ENCODE measurements at places on chromosomes 11 and 22.

GRCh38 chr11:6413791-6414201 is 5.1 kb downstream of the APBB1 start:
- no peak for DNase-seq

GRCh38 chr11:113201054-113201818 is 113.1 kb upstream of the TTC12 start:
- no peak for DNase-seq

GRCh38 chr22:21713428-21714058 is 22.1 kb downstream of the YPEL1 start:
- no peak for DNase-seq

DNA sequence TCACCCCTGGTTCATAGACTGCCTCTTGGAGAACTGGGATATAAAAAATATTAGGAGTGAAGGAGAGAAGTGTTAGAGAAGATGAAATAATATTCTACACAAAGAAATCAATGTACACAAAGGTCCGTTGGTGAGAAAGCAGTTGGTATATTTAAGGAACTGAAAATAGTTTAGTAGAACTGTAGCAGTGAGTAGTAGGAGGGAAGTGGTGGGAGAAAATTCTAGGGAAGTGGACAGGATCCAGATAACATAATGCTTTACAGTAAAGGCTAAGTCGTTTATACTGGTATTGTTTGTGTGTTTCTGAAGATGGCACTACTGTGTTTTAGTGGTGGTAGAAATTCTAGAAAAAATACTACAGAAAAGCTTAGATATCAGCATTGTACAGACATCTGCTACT is 120.8 kb upstream of the CHORDC1 start:
- DNase-seq, result no peak

GRCh38 chr22:42022162-42022847 is 23.7 kb downstream of the WBP2NL start:
- DNase-seq, result no peak

- no peak for DNase-seq
Observed at GRCh38 chr11:66292543-66293332, 1.0 kb downstream of the TMEM151A start.

GRCh38 chr11:112785719-112786118 is 175.5 kb upstream of the NCAM1 start:
- no peak for DNase-seq

- DNase-seq, result no peak
Observed at GRCh38 chr11:61126256-61126655, 24.0 kb downstream of the CD5 start.

DNA sequence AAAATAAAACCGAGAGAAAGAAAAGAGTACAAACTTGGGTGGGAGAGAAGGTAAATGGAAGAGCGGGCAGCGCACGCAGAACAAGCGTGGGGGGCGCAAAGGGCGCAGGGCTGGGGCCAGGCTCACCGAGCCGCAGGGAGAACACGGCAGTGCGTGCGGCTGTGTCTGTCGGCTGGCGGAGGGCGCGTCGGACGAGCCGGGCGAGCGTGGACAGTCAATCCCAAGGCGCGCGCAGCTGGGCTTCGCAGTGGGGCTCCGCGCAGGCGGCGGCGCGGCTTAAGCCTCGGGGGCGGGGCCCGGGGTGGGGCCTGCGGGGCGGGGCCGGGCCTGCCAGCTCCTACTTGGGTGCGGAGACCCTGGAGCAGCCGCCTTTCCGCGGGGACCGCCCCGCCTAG is at the start of gene UCP2:
Gene UCP2, minus strand, starts transcription at position 249 of the 395 bp plus-strand sequence. CDS start 4,465 bp downstream, outside the sequence.
- DNase-seq, result peak; percentile 86

DNA sequence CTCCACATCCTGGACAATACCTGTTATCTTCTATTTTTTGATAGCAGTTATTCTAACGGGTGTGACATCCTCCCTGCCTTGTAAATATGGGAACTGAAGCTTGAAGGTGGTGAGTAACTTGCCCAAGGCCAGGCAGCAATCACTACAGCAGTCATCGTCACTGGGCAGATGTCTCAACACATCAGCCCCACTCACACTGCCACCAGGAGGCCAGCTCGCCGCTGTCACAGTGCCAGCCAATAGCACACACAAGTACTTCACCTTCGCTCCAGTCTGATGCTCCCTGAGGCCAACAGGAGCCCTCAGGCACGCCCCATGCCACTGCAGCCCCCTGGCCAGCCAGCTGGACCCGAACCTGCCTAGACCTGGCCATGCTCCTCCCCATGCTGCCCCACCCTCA is 4.9 kb upstream of the TTLL1 start:
- DNase-seq, result peak; percentile 35

- DNase-seq, result no peak
Observed at GRCh38 chr11:73072935-73073481, 69.1 kb downstream of the FCHSD2 start.

- no peak for DNase-seq
Observed at GRCh38 chr22:21758091-21758864, 22.7 kb upstream of the YPEL1 start.

DNA sequence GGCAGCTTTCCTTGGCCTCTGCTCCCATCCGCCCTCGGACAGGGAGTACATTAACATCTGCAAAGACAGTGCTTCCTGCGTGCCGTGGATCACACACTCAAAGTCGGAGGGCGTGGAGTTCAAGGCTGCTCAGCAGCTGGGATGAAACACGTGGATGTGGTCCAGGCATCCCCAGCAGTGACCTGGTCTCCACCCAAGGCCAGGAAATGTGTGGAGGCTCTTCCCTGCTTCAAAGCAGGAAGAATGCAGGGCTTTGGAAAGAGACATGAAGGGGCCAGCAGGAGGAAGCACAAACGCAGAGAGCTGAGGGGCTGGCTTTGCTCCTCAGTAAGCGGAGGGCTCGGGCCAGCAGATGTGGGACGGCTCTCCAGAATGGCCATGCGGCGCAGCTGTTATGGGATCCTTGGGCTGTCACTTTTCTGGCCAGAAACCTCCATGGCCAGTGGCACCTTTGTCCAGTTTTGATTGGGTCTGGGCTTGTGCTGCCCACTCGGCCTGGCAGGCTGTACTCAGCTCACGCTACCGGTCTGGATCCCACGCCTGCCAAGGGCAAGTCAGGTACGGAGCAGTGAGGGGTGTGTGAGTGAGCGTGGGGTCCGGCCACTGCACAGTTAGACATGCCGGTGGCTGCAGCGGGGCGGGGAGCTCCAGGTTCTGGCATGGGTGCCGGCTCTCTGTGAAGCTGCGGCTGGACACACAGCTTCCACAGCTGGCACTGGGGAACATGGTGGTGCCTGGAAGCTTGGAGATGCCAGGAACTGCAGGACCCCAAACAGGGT is 438.0 kb downstream of the TBC1D22A start:
- DNase-seq, result peak; percentile 68

DNA sequence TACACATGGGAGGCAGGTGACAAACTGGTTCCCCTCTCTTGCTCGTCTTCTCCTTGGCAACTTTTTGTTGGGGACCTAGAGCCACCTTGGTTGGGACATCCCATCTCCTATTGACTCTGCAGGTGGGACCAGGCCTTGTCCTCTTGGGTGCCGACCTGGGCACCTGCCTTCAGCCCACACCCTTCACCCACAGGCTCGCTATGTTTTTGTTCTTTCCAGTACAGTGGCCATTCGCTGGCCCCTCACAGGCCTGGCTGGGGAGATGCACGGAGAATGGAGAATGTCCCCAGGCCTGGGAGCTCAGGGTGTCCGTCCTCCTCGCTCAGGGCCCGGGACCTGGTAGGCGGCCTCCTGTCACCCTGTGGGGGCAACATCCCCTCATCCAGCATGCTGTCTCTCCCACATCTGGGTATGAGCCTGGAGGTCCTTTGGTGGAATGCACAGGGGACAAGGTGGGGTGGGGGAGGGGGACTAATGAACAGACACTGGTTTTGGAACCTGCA is 14.9 kb upstream of the OMP start:
- no peak for DNase-seq

- DNase-seq, result no peak
Observed at GRCh38 chr11:29351301-29351873, 665.4 kb downstream of the KCNA4 start.

DNA sequence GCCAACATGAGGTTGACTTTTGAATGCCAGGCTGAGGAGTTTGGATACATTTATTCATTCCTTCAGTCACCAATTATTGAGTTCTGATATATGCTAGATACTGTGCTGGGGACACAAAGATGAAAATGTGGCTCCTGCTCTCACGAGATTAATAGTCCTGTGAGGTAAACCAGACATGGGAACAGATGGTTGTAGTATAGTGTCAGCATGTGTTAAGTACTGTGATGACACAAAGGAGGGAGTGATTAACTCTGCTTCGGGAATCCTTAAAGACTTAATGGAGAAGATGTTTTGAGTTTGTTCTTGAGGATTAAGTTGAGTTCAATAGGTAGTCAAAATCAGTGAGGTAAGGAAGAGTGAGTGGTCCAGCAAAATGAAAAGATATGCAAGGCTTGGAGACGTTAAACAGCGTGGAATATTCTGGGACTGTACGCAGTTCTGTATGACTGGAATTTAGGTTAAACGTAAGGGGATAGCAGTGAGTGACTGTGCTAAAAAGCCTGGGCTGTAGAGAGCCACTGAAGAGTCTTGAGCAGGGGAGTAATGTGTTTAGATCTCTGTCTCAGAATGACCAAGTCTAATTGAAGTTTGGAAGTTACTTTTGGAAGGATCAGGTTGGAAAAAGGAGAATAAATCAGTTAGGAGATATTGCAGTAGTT is 11.8 kb downstream of the RNF121 start:
- DNase-seq, result no peak

DNA sequence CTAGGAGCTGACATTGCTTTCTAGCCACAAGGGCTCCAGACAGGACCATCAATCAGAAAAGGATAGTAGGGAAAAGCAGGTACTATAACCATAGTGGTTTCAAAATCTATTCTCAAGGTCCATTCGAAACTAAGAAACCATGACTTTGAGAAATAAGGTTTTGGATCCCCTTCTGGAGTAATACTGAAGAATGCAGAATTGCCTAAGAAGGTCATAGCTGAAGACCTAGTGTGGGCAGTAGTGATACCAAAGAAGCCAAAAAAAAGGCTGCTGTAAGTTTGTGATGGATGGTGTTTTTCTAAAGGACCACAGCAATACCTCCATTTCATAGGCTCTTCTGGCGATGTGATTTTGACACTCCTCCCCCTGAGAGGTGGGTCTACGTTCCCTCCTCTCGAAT is 163.1 kb downstream of the MAML2 start:
- no peak for DNase-seq

GRCh38 chr22:50000587-50001387 is 11.8 kb downstream of the IL17REL start:
- DNase-seq, result no peak

DNA sequence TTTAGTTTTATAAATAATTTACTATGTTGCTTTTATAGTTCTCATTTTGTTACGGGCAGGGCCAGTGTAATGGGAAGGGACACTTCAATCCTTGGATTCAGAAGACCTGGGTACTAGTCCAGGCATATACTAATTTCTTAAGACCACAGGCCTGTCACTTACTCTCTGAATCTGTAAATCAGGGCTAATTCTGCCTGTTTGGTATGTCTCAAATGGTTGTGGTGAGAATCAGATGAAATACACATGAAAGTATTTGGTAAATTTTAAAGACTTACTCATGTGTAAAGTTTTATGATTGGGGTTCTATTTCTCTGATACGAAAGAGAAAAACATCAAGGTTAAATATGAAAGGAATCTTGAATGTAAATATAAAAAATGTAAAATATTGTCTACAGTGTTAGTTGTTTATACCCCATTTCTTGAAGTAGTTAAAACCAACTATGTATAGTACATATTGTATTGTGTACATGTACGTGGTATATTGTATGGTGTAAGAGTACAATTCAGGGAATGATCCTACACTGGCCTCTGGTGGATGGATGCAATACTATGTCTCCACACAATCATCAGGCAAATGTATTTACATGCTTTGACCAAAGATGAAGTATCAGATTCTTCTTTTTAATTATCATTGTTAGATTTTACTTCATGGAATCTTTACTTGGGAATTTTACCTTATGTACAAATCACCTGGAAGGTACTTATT is 24.5 kb upstream of the RAG2 start:
- no peak for DNase-seq

- DNase-seq, result no peak
Observed at GRCh38 chr11:115112754-115113153, 391.5 kb downstream of the CADM1 start.

GRCh38 chr11:71933141-71933933 is 4.5 kb downstream of the RNF121 start:
- no peak for DNase-seq

- no peak for DNase-seq
Observed at GRCh38 chr11:113203141-113203753, 111.1 kb upstream of the TTC12 start.

DNA sequence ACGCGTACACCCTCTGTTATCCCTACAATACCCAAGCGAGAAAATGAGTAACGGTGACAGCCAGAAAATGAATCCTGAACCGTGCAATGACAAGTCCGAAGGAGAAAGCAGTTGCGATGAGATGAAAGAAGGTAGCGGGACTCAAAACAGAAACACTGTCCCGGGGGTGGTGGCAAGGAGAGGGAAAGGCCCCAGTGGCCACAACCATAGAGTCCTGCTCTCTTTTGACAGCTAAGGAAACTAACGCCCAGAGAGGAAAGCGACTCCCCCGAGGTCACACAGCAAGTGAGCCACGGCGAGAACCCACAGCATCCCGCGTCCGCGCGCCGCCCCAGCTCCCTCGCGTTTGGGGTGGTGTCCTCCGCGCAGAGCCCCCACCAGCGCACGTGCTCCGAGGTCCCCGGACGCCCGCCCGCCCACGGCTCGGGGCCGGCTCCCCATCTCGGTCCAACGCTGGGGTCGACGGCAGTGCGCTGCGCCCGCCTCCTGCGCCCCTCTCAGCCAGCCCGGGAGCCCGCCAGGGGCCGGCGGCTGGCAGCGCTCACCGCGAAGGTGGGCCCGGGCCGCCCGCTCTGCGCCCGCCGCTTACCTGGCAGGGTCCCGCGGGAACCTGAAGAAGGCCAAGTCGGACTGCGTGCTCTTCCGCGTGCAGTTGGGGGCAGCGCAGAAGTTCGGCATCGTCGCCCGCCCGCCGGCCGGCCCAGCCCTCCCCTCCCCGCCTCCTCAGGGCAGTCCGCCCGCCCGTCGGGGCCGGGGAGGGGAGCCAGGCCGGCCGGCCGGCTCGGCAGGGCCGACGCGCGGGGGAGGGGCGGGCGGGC is 564 bp downstream of the THAP12 start:
- DNase-seq, result peak; percentile 36

GRCh38 chr11:112837162-112837826 is 123.9 kb upstream of the NCAM1 start:
- peak; percentile 18 for DNase-seq

GRCh38 chr11:115906171-115906570 is 402.0 kb upstream of the CADM1 start:
- DNase-seq, result no peak

DNA sequence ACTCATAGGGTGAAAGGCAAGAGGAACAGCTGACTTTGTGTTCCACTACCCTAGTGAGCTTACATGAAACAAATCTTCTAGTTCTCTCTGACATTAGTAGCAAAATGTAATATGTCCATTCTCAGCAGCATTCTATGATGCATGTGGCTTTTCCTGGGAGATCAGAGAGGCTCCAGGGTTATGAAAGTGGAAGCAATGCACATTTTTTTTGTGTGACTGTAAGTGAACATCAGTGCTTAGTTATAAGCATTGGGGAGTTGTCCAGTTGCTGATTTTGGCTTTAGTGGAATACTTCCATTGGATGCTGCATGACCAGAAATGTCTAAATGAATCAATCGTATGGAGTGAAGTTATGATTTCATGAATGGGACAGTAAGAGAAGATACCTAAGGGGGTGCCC is 255.9 kb downstream of the FAT3 start:
- no peak for DNase-seq

All from body of pancreas (tissue), 4 donors.